DMS153 (cell line): ENCODE measurements at places on chromosomes 12 and 14.

DNA sequence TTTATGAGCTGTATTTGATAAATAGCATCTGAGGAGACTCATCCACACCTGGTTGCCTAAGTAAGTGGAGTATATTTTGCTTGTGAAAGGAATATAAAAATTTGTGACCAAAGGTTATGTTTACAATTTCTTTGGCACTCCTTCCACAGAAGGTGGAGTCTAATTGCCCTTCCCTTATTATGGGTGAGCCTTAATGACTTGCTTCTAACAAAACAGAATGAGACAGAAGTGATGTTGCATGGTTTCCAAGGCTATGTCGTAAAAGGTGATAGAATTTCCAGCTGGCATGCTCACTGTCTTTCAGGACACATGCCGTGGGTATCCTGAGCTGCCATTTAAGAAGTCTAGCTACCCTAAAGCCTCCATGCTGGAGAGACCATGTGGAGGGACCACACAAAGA is 116.8 kb upstream of the ABCD2 start:
- no peak for DNase-seq

- no peak for DNase-seq
Observed at GRCh38 chr14:91956616-91957015, 9.1 kb upstream of the FBLN5 start.

DNA sequence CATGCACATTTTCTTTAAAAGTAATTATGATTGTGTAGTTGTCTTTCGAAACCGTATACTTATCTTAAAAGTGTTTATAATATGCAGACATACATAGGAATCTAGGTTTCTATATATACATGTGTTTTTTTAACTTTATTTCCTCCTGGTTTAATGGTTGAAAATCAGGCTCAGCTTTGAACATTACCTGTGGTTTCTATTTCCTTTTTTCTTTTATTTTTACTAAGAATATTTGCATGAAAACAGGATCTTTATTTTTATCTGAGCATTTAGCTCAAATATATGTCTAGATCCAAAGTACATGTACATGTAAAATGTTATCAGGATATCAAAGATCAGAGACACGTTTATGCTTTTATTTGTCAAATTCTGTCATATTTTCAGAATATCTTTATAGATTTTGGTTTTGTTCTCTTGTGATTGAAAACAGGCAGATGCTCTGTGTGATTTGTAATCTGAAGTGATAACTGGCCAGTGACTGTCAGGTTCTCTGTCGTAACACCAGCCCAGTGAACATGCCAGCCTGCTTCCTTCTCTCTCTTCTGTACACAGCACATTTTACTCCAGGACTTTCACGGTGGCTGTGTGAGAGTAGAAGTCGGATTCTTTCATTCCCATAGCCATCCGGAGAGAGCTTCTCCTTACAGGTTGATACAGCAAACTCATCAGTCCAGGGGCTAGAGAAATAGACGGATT is 13.7 kb downstream of the TCTN1 start:
- no peak for DNase-seq

DNA sequence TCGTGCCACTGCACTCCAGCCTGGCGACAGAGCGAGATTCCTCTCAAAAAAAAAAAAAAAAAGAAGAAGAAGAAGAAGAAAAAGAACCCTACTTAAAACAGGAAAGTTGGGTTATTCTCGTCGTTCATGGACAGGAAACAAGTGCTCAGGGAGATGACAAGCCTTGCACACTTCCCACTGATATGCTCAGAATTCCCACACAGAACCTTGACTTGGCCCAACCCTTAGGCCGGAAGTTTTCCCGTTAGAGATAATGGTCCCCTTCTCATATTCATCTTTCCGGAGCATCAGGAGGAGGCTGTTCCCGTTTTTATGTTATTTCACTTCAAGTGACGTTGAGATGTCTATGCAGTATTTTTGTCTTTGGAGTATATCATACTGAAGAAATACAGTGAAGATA is 36.2 kb downstream of the APOBEC1 start:
- no peak for DNase-seq

DNA sequence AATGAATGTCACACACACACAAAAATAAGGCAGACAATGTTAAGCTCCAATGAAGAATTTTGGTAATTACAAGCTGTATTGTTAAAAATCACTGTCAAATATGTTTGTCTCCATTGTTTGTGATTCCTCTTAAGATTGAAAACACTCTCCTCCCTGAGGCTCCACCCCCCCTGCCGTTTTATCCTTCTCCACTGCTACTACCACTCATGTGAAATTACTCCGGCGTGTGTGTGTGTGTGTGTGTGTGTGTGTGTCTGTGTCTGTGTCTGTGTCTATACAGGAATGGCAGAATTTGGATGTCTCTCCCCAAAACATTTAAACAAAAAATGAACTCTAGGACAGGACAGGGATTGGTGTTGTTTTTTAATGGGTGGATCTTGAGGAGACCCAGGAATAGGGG is 365.1 kb upstream of the DIO2 start:
- DNase-seq = no peak

DNA sequence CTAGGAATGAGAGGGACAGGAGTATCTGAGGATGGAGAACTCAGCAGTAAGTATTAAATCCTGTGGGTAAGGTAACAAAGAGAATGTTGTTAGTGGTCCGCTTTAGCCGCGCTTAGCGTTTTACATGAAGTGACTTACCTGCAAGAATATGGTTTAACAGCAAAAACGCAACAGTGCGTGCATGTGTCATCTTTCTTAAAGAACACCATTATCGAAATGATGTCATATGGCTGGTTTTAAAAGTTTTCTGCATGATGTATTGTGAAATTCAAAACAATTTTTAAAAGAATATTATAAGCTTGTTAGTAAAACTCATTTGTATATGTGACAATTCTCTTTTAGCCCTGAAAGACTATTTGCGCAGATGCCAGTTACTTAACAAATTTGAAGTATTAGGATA is 1.7 kb downstream of the LEMD3 start:
- DNase-seq = no peak

- DNase-seq = no peak
Observed at GRCh38 chr12:80291108-80291754, 152.8 kb upstream of the PTPRQ start.

DNA sequence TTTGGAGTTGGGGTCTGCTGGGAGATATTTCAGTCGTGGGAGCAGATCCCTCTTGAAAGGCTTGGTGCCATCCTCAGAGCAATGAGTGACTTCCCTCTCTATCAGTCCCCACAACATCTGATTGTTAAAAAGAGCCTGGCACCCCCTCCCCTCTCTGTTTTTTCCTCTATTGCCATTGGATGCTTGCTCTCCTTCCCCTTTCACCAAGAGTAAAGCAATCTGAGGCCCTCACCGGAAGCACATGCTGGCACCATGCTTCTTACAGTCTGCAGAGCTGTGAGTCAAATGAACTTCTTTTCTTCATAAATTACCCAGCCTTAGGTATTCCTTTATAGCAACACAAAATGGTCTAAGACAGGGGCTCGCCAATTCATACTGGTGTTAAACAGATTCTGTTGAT is 99.1 kb upstream of the CCND2 start:
- DNase-seq = no peak

DNA sequence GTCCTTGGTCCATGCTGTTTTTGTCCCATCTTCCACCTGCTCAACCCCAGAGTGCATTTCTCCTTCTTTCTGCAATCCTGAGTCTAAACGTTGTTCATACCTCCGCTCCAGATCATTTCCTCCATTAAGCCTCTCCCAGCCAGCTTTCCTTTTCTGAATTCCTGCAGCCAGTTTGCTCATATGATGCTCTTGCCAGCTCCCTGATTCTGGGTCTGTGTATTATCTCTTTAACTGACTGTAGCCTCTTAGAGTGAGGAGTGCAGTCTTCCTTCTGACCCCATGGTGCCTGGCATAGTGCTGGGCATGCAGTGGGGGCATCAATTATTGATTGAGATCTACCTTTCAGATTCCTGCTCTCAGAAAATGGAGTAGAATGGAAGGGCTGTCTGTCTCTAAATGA is 11.5 kb upstream of the TBPL2 start:
- DNase-seq = no peak

DNA sequence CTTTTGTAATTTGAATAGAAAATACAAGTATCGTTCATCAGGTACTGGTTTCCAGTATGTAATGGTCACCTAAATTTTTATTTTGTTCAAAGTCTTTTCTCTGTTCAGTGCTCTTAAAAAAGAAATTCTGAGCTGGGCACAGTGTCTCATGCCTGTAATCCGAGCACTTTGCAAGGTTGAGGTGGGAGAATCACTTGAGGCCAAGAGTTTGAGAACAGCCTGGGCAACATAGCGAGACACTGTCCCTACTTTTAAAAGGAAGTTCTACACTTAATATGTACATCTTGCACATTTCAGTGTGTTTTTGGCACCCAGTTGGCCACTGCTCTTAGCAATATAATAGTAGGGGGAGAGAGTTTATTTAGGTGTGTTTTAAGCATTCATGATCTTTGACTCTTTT is 27.9 kb downstream of the PCNX1 start:
- no peak for DNase-seq

DNA sequence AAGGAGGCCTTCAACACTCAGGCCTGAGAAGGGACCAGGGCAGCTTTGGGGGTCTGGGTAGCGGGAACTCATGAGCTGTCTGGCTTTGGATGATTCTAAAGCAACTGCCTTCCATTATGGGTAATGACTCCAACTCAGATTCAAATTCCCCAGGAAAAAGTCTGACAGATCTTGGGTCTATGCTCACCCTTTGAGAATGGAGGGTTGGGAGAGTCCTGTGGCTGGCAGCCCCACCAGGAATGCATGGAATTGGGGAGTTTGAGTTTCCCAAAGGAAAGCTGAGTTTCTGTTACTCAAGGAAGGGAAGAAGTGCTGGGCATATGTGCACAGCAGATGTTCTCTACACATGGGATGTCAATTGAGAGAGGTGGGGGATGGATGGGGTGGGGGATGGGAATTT is 22.4 kb upstream of the LTBP2 start:
- no peak for DNase-seq

GRCh38 chr12:131153956-131154355 is 200.2 kb downstream of the ADGRD1 start:
- no peak for DNase-seq

- DNase-seq = no peak
Observed at GRCh38 chr14:58488550-58488949, 61.0 kb downstream of the KIAA0586 start.

GRCh38 chr14:101735453-101735852 is 26.1 kb upstream of the PPP2R5C start:
- no peak for DNase-seq

DNA sequence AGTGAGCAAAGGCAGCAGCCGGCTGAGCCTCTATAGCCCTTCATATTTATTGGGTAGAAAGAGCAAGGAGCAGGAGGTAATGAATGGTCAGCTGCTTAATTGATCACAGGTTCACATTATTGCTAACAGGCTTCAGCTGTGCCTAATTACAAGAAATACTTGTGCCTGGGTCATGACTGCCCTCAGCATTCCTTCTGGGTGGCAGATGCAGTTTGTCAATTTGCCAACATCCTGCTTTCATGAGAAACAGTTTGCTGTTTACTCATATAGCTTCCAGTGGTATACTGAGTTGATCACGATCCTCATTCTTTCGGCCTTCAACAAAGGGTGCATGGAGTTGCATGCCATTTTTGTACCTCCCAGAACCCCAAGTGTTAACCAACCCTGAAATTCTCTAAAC is 81.0 kb upstream of the PLEKHG7 start:
- no peak for DNase-seq

- no peak for DNase-seq
Observed at GRCh38 chr14:72553656-72554055, 340.2 kb downstream of the DPF3 start.

DNA sequence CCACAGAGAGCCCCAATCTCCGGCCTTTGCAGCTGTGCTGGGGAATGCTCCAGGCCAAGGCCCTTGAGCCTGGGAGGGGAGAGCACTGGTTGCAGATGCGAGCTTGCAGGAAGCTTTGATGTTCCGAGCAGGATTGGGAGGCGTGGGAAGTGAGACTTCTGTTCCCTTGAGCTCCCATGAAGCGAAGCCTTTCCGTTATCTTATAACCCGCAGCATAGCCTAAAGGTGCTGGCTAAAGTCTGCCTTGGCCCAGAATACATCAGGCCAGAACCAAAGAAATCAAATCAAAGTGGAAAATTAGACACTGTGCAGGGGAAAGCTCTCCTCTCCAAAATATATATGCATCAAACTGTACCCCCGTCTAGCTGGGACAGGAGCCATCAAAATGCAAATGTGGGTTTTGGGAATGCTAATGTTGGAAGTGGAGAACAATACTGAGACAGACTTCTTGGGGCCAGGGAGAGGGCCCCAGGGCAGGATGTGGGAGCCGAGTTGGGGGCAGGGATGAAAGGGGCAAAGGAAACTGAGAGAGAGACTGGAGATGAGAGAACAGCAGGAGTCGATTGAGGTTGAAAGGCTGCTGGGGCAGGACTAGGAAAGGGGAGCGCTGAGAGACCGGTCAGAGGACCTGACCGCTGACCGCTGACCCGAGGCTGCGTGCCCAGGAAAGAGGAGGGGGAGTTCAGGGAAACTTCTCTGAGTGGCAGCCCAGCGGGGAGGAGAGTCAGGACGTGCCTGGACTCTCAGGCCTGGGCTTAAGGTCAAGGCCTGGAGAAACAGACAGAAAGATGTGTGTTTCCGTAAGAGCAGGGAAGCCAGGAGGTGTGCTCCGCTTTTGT is 152.2 kb upstream of the PARP11 start:
- DNase-seq = no peak

DNA sequence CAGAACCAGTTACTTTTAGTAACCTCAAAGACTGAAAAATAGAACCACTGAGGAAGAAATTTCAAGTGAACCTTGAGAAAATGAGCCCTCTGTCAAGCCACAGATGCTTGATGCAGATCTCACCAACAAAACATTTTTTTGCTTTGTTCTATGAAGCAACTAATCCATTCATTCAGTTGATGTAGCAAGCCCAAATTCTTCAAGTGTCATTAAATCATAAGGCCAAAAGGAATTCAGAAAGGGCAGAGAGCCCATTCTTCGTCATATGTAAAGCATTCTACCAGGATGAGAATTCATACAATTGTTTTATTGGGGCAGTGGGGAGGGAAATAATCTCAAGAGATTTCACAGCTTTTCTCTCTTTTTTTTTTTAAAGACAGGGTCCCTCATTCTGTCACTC is 218.0 kb upstream of the RGS6 start:
- no peak for DNase-seq

DNA sequence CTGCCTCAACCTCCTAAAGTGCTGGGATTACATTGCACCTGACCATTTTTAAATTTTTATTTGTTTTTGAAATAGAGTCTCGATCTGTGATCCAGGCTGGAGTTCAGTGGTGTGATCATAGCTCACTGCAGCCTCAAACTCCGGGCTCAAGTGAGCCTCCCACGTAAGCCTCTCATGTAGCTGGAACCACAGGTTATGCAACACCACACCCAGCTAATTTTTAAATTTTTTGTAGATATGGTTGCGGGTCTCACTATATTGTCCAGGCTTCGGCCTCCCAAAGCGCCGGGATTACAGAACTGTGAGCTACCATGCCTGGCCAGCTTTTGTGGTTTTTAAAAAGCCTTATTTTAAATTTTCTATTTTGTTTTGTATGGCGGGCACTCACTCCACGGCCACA is 2.2 kb upstream of the DRAM1 start:
- DNase-seq = no peak

GRCh38 chr14:53716578-53716977 is 240.0 kb downstream of the BMP4 start:
- DNase-seq = no peak

GRCh38 chr12:102471556-102471955 is 8.8 kb downstream of the IGF1 start:
- DNase-seq = no peak

- peak; percentile 25 for DNase-seq
Observed at GRCh38 chr12:51238037-51238509, 553 bp upstream of the DAZAP2 start.

GRCh38 chr12:108194585-108194984 is 65.5 kb downstream of the WSCD2 start:
- no peak for DNase-seq
